LHCN-M2 (cell line): ENCODE measurements at places on chromosomes 5 and 9. TPM values are rescaled to one million over a fixed set of nuclear protein-coding genes. Genes with fewer than 3 reads are reported as not detected.

PCDHAC1 gene
- total RNA-seq = not detected in 2 replicates

GRCh38 chr9:83972286-83972685 is 7.7 kb downstream of the HNRNPK start:
- no peak for DNase-seq

- no peak for DNase-seq
Observed at GRCh38 chr5:127950707-127951391, 132.7 kb upstream of the SLC12A2 start.

- DNase-seq = no peak
Observed at GRCh38 chr9:5958273-5958672, 57.2 kb downstream of the RANBP6 start.

GRCh38 chr5:147044572-147045273 is 166.2 kb upstream of the PPP2R2B start:
- DNase-seq = no peak

- no peak for DNase-seq
Observed at GRCh38 chr5:163377982-163378381, 59.4 kb upstream of the CCNG1 start.

DNA sequence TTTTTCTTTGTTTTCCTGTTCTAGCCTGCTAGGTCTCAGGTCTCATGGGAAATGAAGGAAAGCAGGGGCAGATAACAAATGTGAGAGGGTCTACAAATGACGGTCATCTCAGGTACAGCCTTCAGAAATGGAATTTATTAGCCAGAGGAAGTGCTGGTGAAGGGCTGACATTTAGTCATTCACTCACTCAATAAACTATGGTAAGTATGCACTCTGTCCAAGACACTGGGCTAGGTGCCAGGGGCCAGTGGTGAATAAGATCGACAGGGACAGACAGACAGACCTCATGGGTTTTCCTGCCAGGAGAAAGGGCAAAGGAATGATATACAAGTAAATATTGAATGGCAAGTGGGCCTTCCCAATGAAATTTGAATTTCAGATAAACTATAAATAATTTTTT is 6.3 kb downstream of the PDE6A start:
- DNase-seq = peak; percentile 98
